Dermis microvascular lymphatic vessel endothelial cell (primary cell): ENCODE measurements at places on chromosomes 11 and 22.
A peak's percentile ranks its signal among the peaks of the same experiment; 100 is the strongest.

DNA sequence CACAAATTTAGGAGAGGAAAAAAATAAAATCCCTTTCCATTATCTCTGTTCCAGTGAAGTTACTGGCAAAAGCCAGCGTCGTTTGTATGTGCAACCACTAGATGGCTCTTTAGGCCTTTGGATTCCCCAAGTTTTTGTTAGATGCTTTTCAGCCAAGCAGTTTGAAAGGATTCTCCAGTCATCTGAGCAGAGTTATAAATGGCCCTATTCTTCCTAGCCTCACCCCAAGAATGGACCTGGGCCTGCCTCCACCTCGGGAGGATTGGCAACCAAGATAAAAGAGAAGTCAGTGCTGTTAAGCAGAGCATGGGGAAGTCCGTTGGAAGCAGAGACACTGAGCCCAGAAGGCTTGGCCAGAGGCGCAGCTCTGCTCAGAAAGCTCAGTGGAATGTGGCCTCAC, 15.4 kb downstream of the FAM181B start:
- DNase-seq: peak; percentile 53

DNA sequence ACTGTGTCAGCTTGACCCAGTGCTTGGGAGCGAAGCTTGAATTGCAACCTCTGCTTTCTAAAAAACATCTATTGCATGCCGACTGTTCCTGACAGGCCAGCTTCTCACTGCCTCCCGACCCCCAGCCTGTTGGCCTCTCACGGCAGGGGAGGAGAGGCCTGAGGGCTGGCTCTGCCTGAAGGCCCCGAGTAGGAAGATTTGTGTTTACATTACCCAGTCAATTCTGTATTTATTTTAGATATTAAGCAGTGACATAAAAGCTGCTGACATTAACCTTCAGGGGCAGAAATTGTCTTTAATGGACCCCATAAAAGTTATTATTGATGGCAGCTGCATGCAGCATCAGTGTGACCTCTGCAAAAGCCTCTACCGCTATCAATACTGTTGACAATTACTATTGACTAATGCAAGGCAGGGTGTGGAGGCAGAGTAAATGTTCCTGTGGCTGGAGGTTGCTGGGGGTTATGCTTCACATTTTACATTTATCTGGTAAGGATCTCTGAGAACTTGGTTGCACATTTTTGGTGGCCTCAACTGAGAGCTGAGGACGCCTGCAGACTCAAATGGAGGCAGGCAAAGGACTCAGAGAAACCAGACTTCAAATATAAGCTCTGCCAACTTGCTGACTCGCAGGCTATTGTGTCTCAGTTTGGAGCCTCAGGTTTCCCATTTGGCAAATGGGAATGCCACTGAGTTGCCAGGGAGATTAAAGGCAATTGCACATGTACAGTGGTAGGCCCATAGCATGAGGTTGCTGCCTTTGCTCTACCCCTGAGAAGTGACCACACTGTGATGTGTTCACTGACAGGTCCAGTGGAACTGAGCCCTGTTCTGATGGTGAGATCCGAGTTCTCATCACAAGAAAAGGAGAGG, 380.5 kb downstream of the TENM4 start:
- no peak for DNase-seq

- DNase-seq: no peak
Observed at GRCh38 chr11:1350086-1350725, 39.5 kb upstream of the BRSK2 start.

- no peak for DNase-seq
Observed at GRCh38 chr11:14678350-14678749, 34.7 kb downstream of the PDE3B start.

- no peak for DNase-seq
Observed at GRCh38 chr22:34702279-34702678, 363.7 kb upstream of the ISX start.

DNA sequence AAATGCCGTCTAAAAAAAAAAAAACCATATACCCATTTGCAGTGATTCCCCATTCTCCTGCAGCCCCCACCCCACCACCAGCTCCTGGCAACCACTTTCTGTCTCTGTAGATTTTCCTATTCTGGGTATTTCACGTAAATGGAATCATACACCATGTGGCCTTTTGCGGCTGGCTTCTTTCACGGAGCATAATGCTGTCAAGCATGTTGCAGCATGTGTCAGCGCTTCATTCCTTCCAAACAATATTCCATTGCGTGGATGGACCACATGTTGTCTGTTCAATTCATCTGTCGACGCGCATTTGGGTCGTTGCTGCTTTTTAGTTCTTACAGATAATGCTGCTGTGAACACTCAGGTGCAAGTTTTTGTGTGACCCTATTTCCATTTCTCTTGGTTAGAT, 14.8 kb upstream of the EMID1 start:
- DNase-seq: no peak

- DNase-seq: no peak
Observed at GRCh38 chr11:5007561-5007960, 12.9 kb downstream of the OR51L1 start.
